ENCODE measurements at places on chromosomes 1 and 21. TPM values are rescaled to one million over a fixed set of nuclear protein-coding genes. Genes with fewer than 3 reads are reported as not detected.

ANKRD65 gene
- total RNA-seq: 54.2 TPM

LCE1B gene
- total RNA-seq: not detected

MPL gene
- total RNA-seq: 0.67 TPM

EPHX1 gene
- 115 TPM for total RNA-seq

RGS18 gene
- total RNA-seq: 6.8 TPM

HCRTR1 gene
- total RNA-seq: 0.14 TPM

RCC1 gene
- total RNA-seq: 25.6 TPM

All from lung (tissue), 17 donors.